NCI-H2107 (cell line): ENCODE measurements at places on chromosomes 4 and X.

DNA sequence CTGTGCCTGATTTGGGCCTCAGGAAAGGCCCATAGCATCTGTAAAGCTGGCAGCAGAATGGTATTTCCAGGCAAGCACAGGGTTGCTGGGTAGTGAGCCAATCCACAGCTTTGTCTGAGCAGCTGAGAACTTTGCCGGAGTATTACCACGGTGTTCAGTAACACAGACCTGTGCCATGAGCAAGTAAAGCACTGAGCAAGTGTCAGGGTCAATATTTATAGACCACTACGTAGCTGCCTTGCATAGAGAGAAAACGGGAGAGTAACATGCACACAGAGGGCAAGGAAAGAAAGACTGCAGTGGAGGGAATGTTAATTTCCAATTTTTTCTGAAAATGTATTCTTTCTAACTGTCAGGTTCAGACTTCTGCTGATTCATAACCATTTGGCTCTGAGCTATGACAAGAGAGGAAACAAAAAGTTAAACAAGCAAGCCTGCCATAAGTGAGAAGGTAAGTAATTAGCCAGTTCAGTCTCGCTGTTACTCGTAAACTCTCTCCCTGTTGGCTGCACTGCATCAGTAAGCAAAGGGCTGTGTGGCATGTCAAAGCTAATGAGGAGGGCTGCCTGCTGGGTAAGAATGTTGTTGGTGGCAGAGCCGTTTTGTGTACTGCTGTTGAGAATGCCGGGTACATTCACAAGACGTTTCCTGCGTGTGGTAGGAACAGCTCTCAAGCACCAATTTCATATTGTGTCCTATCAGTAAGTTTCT, 238.1 kb downstream of the BMPR1B start:
- no peak for DNase-seq

- DNase-seq = no peak
These were observed 94.5 kb downstream of the EGF start for GRCh38 chr4:110007217-110007616.

DNA sequence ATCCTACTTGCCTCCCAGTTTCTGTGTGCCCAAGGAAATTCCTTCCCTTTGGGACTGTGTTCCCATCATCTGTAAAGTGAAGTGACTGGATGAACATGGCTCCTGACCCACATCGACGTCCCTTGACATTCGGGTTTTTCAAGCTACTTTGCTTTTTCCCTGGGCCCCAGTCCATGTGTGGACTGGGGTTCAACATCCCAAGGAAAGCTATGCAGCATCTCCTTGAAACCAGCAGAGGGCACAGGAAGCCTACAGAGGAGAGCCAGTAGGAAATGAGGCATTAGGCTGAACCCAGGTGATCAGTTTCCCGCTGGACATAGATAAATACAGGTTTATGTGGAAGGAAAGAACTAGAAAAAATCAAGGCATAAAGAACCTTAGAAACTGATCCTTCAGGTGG, 145.1 kb upstream of the ARHGEF9 start:
- DNase-seq = no peak

DNA sequence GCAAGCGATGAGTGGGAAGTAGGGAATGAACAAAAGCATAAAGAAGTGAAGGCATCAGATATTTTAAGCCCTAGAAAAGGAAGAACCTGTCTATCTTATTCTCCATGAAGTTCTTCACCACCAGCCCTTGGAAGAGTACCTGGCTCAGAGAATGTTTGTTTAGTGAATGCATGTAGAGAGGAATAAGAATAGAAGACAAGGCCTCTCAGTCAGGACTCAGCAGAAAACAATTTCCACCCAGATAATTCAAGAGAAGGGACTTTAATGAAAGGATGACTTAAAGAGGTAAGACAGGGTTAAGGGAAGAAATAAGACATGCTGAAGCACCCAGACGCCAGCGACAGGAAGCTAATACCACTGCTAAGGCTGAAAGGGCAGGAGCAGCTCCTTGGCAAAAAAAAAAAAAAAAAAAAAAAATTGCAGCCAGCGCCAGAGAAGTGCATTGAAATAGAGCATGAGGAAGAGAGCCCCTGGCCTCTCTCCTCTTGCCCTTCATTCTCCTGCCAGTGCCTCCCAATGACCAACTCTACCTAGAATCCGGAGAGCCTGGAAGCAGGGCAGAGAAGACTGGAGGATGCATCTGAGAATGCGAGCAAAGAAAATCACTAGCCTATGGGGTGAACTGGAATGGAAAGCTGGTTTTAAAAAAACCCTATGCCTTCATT, 47.2 kb upstream of the RASGEF1B start:
- no peak for DNase-seq

DNA sequence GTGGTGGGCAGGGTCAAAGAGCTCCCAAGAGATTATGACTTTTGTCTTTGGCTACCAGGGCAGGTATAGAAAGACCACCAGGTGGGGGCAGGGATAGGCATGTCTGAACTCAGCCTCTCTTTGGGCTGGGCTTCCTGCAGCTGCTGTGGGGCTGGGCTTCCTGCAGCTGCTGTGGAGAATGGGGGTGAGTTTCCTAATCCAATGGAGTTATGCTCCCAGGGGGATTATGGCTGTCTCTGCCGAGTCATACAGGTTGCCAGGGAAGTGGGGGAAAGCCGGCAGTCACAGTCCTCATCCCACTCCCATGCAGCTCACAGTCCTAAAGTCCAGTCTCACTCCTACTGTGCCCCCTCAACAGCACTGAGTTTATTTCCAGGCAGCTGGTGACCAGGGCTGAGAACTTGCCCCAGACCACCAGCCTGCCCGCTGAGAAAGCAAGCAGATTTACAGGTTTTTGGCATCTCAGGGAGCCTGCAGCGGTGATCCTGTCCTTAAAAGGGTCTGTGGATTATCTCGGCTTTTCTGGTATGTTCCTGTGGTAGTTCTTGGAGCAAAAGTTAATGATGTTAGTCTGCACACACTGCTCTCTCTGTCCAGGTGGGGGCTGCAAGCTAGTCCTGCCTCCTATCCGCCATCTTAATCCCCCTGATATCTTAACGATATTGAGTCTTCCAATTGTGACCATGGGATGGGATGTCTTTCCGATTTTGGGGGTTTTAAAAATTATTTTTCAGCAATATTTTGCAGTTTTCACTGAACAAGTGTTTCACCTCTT, 133.4 kb downstream of the RTL9 start:
- DNase-seq = no peak

- no peak for DNase-seq
These were observed 10.0 kb downstream of the CLCN4 start for GRCh38 chrX:10166731-10167151.

- no peak for DNase-seq
These were observed 55.8 kb downstream of the HHIP start for GRCh38 chr4:144701683-144702233.

GRCh38 chr4:137819964-137820383, 287.7 kb upstream of the PCDH18 start:
- no peak for DNase-seq

DNA sequence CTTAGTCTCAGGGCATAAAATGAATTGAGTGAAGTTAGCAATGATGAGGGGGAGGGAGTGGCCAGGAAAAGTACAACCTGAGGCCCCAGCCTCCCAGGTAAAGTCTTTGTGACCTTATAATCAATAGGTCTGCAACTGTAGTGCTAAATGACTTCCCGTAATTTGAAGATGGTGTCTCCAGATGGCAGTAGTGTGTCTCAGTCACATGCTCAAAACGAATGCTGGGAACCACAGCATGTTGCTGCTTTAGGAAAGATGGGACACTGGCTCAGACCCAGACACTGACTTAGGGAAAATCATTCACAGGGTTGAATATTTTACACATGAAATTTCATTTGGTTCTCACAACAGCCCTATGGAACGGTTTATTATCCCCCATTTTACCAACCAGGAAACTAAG, 10.3 kb downstream of the SRPX2 start:
- no peak for DNase-seq

- no peak for DNase-seq
These were observed 117.5 kb downstream of the TSPAN7 start for GRCh38 chrX:38678821-38679220.

- DNase-seq = no peak
These were observed 111.7 kb downstream of the GALNTL6 start for GRCh38 chr4:171924746-171925376.
